Brain pericyte (primary cell): ENCODE measurements at places on chromosomes 7 and 10.

DNA sequence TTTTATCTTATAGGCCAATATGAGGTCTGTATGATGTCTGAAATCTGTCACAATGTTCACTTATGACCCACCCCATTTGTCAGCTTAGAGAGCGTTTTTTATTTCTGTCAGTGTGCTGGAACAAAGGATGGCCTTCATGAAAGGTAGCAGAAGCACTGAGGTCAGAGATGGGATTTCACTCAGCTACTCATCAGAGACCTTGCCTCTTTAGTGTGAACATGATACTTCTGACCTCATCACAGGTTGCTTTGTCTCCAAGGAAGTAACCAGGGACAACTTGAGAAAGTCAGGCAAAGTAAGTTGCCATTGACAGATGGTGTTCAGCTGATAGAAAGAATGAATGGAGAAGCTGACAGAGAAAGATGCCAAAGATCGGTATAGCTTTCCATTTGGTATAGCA, 16.3 kb downstream of the YAE1 start:
- DNase-seq: no peak

DNA sequence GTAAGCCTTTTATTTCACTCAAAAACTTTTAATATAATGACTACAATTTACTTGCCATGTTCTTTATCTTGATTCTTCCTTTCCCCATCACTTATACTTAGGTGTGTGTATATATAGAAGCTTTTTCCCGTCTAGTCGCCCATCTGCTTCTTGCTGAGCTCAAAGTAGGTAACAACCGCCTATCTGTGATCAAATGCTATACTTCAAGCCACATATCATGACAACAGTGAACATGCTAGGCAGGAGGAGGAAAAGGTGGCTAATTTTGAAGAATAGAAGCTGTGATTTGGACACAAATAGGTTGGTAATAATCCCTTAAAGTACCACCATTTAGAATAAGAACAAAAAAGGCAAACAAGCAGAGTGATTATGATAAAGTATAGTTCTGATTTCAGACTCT, 367.3 kb upstream of the CHRM2 start:
- DNase-seq: no peak

DNA sequence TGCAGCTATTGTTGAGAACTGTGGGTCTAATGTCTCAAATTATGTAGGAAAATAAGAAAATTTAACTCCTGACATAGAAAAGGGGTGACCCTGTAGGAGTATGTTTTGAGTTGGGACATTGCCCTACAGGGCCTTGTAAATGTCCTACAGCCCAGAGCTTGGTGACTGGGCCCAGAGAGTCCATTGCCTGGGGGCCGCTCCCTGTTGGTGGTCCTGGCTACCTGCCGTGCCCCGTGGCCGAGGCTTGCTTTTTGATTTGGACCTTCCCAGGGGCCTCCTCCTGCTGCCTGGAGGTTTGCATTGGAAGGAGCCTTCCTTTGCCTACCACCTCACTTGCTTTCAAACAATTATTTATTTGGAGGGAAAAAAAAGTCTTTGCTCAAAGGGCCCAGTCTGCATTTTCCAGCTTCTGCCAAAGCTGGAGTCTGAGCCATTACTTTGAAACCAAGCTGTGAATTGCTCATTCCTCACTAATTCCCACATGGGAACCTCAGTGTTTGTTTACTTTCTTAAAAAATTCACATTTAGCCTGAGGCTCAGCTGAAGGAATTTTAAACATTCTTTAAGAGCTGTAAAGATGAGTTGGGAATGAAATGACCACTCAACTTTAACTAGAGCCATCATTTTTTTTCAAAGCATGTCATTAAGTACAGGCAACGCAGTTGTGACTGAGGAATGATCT, 355.0 kb downstream of the GLRX3 start:
- no peak for DNase-seq

DNA sequence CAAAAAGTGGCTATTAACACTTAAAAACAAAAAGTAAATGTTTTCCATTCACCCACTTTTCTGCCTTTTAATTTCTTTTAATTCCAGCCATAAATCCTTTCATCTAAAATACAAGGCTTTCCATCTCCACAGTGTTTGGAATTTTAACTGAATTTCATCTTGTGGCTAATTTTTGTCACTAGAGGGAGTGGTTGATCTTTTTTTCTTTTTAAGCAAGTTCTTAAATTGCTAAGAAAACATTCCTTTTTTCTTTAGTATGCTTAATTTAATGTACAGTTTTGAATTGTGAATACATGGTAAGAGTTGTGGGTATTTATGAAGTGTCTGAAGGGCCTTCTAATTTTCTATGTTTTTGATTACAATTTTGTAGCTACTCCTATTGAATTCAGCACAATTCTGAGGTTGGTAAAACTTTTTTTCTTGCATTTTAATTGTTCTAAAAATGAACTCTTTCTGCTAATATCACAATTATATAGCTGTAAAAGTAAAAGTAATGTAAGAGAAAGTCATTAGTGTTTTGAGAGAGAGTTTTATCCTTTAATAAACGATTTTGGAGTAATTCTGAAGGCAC, 54.9 kb upstream of the ANK3 start:
- DNase-seq: no peak

DNA sequence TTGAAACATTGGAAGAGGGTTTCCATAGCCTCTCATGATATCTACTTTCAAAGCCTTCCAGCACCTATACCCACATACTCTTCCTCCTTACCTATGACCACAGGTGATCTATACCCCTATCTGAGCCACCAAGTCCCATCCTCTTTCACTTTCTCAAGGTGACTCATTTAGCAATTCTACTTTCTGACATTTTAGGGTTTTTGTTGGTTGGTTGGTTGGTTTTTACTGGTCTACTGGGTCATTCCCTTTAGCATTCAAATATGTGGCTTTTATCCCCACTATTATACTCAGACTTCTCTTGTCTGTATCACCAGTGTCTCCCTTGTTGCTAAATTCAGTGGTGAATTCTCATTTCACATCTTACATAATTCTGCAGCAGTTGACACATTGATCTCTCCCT, 130.4 kb upstream of the STEAP4 start:
- no peak for DNase-seq

DNA sequence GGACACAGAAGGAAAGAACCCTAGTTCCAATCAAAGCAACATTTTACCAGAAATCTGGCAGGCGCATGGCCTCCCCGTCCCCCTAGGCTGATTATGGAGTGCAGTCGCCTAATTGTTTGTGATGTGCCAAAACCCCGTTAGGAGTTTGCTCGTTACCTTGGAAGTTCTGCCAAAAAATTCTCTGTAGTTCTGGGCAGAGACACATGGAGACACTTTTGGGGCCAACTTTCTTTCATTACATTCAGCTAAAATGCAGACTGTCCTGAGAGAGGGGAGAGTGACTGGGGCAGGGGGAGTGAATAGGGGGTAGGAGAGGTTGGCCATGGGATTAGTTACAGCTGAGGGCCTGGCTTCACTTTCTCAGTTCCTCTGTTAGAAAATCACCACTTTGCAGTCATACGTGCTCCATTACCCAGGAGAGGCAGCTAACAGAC, 158.0 kb upstream of the NPVF start:
- no peak for DNase-seq

GRCh38 chr10:83076443-83076842, 1062.9 kb upstream of the GHITM start:
- DNase-seq: no peak

DNA sequence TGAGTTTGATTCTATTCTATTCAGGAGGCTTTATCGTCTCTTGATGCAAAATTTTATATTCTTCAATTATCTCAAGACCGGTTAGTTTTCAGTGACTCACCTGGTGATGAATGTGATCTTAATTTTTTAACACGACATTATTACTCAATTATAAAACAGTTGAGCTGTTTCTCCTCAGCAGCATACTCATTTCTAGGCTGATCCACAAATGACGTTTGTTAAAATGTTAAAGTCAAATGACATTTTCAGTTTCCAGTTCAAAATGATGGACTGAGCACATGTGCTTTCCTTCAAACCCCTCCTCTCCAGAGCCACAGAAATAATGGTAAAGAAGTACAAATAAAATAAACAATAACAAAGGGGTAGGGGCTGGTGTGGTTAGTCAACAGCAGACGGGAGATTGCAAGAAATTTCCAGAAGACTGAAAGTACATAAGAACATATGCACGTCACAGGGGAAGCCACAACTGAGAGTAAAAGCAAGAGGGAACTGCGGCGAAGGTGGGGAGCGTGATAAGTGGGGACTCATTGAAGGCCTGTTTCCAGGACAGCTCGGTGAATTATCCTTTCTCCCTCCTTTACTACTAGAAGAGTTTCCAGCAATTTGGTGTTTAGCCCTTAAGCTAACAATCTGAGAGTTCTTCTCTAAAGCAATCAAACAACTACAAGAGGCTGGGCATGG, 10.9 kb downstream of the MACROH2A2 start:
- no peak for DNase-seq

GRCh38 chr7:44261240-44261639, 60.5 kb downstream of the YKT6 start:
- DNase-seq: no peak

- no peak for DNase-seq
Observed at GRCh38 chr10:6267941-6268340, 65.2 kb downstream of the PFKFB3 start.

- no peak for DNase-seq
Observed at GRCh38 chr10:125060482-125060825, 99.9 kb downstream of the CTBP2 start.

DNA sequence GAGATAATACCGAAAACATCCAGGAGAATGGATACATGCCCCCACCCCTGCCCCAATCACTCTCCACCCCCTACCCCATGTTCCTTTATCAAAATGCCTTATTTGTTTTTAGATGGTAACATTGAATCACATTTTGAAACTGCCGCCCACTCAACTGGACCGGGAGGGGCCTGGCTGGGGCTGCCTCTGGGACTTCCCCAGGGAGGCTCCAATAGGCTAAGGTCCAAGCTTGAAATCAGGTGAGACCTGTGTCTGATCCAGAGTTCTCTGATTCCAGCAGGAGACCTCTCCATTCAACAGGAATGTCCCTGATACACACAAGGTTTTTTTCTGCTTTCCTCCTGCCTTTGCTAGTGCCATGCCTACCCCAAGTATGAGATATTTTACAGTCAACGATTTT, 43.8 kb upstream of the ACSL5 start:
- no peak for DNase-seq

DNA sequence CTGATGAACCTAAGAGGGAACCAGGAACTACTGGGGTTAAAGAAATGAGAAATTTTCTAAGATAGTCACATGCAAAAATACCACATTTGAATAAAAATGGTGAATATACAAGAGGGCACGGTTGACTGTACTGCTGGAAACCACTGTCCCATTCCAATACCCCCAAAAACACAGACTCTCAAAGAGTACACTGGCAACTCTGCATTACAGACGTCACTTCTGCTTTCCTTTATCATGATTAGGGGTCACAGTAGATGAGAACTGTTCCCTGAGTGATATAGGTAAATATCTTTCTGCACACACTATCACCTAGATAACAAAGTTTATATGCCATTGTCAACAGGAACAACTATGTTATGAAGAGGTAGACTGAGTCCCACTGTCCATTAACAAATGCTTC, 69.5 kb downstream of the RAPGEF5 start:
- no peak for DNase-seq

- no peak for DNase-seq
Observed at GRCh38 chr10:44382981-44383748, 1.7 kb downstream of the CXCL12 start.

DNA sequence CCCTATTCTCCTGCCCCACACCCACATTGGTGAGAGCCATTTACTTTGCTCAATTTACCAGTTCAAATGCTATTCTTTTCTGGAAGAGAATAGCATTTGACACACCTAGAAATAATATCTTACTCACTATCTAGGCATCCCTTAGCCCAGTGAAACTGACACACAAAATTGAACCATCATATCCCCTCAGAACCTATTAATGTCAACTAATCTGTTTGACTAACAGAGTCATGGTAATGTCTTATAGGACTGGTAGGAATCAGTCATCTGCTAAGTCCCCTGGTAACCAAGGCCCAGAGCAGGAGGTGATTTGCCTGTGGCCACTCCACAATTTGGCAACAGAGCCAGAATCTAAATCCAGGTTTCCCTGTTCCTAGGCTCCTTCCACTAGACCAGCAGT, 63.3 kb downstream of the PPP1R3C start:
- DNase-seq: no peak

DNA sequence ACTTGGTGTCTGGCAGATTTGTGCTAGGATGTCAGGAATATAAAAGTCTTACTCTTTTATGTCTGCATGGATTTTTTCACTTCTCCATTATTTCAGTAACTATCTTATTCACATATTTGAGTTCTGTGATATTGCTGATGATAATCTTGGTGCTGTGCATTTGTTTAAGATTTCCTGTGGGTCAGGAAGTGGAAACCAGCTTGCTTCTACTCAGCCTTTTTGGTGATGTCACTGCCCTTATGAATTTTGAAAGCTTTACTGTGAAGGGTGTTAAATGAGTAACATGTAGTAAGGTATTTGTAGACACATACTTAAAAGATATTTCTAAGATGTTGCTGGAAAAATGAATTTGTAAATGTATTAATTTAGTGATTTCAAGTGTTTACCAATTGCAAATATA, 69.5 kb upstream of the VOPP1 start:
- DNase-seq: no peak

DNA sequence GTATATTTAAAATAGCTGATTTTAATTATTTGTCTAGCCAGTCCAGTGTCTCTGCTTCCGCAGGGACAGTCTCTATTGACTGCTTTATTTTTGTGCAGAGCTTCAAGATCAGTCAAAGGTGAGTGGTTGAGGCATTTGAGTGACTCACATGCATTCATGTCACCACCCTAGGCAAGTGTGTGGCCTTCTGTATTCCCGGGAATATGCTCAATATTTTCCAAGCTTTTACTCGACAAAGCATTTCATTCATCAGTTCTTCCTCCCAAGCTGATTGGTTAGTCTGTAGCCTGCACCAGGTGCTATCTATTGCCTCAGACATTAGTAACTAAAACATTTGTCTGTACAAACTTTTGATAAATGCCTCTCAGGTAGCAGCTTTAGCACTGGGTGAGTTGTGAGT, 471.5 kb upstream of the NRG3 start:
- DNase-seq: no peak

DNA sequence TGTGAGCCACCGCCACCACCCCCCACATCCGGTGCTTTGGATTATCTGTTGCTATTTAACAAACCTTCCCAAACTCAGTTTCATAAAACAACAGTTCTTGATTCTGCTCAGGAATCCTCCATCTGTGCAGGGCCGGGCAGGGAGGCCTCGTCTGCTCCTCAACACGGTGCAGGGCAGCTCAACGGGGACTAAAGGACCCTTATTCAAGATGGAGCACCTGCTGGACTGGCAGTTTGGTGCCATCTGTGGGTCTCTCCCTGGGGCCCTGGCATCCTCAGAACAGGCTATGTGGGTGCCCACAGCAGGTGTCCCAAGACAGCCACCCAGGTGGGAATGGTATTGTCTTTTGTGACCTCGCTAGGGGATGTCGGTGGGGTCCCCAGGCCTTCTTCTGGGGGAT, 31.0 kb upstream of the ELFN1 start:
- no peak for DNase-seq

GRCh38 chr10:68239596-68240150, 7.8 kb upstream of the ATOH7 start:
- DNase-seq: peak; percentile 4

- no peak for DNase-seq
Observed at GRCh38 chr7:128000048-128000447, 31.2 kb downstream of the LRRC4 start.

GRCh38 chr10:124659380-124659779, 84.8 kb downstream of the FAM53B start:
- no peak for DNase-seq
